ENCODE measurements at places on chromosomes 2 and 18.

- DNase-seq, result peak; percentile 85
Measured at GRCh38 chr2:7007846-7008741, 90.9 kb downstream of the RNF144A start.

DNA sequence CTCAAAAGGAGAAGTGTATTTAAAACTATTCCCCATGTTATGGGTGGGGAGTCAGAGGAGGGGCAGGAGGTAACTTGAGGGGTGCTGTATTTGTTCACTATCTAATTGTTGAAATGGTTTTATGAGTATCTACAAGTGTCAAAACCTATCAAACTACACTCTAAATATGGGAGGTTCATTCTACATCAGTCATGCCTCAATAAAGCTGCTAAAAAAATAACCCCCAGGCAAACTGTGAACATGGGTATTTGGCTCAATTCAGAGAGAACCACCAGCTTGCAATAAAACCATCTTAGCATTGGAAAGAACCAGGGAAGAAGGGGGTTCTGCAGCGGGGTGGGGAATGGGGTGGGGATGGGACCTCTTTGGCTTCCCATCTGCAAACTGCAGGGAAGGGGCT, 176.0 kb upstream of the SMAD2 start:
- no peak for DNase-seq

DNA sequence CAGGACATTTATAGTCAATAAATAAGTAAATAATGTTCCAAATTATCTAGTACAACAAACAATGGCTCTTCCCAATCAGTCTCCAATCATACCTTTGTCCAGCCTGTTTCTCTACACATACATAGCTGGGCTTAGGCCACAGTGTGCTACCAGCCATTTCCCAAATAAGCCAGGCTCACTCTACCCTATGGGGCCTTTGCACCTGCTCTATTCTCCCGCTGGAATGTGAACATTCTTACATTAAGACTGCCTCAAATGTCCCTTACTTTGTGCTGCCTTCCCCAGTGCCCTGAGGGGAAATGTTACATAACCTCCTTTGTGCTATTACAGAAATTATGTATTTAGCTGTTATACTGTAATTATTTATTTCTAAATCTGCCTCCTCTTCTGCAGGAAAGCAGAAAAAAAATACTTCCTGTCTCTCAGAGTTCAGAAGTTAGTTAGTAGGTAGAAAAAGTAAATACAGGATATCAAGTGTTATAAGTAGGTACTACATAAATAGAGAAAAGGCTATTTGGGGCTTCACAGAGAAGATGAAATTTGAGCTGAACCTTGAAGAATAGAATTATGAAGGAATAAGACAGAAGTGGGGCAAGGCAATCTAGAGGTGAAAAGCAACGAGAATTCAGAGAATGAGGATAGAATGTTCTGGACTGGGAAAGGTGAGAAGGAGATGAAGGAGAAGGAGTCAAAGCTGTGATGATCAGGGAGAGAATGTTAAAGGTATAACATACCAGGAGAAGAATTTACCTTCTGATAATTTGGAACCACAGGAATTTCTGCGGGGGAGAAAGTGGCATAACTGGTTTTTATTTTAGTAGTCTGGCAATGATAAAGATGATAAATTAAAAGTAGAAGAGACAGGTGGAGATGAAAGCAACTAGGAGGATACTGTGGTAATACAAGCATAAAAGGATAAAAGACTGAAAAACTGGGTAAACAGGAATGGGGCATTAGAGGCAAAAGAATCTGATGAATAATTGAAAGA, 37.0 kb downstream of the ROCK1 start:
- no peak for DNase-seq

DNA sequence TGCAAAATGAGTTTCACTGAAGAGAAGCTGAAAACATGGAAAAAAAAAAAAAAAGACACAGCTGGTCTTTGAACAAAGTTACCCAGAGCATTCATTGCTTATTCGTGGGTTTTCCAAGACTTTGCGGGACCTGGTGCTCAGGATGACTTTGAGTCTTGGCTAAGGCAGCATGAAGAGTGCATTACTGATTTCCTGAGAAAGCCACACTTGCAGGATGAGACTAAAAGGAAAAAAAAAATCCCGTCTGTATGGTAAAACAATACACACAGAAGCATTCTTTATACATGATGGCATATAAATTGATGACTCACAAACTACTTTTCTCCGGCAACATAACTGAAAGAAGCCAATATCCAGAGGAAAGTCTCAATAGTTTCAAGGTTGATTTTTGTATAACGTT, 195.4 kb downstream of the SPP2 start:
- peak; percentile 95 for DNase-seq

DNA sequence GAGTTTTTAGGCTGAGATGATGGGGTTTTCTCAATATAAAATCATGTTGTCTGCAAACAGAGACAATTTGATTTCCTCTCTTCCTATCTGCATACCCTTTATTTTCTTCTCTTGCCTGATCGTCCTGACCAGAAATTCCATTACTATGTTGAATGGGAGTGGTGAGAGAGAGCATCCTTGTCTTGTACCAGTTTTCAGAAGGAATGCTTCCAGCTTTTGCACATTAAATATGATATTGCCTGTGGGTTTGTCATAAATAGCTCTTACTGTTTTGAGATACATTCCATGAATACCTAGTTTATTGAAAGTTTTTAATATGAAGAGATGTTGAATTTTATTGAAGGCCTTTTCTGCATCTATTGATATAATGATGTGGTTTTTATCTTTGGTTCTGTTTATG, 181.8 kb downstream of the GBX2 start:
- peak; percentile 3 for DNase-seq

GRCh38 chr2:109176928-109177327, 47.9 kb downstream of the SH3RF3 start:
- no peak for DNase-seq

- DNase-seq, result no peak
Measured at GRCh38 chr2:228469721-228470120, 288.2 kb upstream of the SPHKAP start.

DNA sequence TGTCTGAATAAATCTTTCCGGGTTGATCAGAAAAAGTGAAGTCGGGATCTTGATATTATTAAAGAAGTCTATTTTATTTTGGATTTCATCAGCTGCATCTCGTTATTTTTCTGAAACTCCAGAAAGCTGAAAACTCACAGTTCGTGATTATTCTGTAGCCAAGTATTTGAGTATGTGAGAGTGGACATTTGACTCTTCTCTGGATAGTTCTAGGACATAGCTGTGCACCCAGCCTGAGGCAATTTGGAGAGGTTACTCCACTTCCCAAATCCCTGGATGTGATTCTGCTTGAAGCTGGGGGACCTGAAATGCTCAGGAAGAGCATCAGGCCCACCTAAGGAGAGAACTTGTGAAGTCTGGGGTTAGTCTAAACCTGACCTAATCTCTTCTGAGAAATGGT, 117.6 kb upstream of the PID1 start:
- DNase-seq, result no peak

GRCh38 chr18:58032233-58032632, 11.8 kb upstream of the NEDD4L start:
- DNase-seq, result no peak

GRCh38 chr2:207257251-207258250, 91.8 kb upstream of the KLF7 start:
- peak; percentile 63 for DNase-seq

- peak; percentile 52 for DNase-seq
Measured at GRCh38 chr2:208315081-208315788, 49.2 kb downstream of the PIKFYVE start.

DNA sequence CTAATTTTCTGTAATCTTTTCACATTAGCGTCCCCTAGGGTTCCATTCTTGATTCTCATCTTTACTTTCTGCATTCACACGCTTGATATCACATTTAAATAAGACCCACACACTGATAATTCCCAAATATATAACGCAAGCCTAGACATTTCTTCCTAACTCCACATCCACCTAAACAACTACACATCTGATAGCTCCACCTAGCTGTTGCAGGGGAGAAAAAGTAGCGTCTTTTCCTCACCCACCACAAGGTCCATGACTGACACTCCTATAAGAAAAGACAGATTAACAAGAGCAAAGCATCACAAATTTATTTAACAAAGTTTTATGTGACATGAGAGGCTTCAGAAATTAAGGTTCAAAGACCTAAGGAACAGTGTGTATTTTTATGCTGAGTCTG, 862.2 kb upstream of the DDX18 start:
- peak; percentile 0 for DNase-seq

Measured in fibroblast of skin of right biceps (primary cell).